Type B pancreatic cell (in vitro differentiated cells): ENCODE measurements at places on chromosomes 4 and X. TPM values are rescaled to one million over a fixed set of nuclear protein-coding genes. Genes with fewer than 3 reads are reported as not detected.

UNC5C gene
- 20.5 and 95.0 TPM in 2 replicates for total RNA-seq

GRCh38 chr4:145904413-145905177 is 34.0 kb downstream of the ZNF827 start:
- DNase-seq, result no peak
- H3K36me3 ChIP-seq, result peaks cover 35% of the 10 kb centered on the region
- H3K27me3 ChIP-seq, result no peaks in the 10 kb centered on the region
- no peak overlapping the region for H3K4me3 ChIP-seq

DNA sequence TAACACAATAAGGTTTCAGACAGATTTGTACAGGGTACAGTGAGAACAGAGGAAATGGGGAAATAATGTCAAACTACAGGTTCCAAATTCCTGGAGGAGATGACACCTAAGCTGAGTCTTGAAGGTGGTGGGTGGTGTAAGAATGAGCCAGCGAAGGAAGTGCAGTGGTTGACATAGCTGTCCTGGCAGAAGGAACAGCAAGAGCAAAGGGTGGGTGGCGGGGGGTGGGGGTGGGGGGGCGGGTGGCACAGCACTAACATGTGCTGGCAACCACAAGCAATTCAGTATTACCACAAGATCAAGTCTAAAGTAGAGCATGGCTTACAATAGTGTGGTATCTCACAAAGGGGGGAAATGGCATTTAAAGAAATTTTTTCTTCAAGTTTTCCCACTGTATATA is 13.1 kb upstream of the G3BP2 start:
- H3K36me3 ChIP-seq, result peaks cover 8% of the 10 kb centered on the region
- no peaks in the 10 kb centered on the region for H3K4me1 ChIP-seq
- no peak overlapping the region for H3K4me3 ChIP-seq
- no peak for DNase-seq
- no peaks in the 10 kb centered on the region for H3K27me3 ChIP-seq
- H3K27ac ChIP-seq, result no peak overlapping the region

GRCh38 chr4:101028886-101029285 is 318.4 kb downstream of the PPP3CA start:
- DNase-seq, result no peak
- H3K36me3 ChIP-seq, result peaks cover 13% of the 10 kb centered on the region
- no peaks in the 10 kb centered on the region for H3K27me3 ChIP-seq

DNA sequence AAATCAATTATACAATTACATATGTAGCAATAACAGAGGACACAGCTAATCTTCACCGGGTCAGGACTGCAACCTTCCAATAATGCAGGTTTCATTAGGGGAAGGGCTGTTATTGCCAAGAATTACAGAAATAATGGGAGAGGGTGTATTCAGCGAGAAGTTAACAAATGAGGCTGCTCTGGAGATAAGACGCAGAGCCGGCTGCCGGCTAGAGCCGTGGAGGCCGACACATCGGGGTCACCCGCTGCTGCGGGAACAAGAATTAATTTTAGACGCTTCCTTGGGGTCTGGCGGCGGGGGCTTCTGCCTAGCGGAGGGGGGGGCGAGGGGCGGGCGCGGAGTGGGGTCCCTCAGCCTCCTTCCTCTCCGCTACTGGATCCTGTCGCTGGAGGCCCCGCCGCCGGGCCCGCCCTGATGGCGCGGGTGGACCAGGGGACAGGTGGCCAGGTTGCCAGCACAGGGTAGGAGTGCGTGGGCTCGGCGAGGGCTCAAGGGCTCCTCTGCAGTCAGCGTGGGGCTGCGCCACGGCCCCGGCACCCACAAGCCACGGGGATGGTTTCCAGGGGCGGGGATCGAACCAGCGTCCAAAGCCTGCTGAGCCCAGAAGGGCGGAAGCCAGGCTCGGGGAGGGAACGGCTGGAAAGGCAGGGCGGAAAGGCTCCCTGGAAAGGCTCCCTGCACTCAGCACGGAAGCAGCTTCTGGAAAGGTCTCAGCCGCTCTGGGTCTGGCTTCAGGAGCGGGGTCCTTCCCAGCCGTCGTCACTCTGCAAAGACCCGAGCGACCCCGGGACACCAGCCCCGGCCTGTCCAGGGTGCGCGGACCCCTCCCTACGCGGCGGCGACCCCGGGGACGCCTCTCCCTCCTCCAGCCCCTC is 113.8 kb upstream of the NKX1-1 start:
- DNase-seq, result no peak
- peaks cover 42% of the 10 kb centered on the region for H3K27me3 ChIP-seq
- no peak overlapping the region for H3K27ac ChIP-seq
- no peaks in the 10 kb centered on the region for H3K36me3 ChIP-seq

DNA sequence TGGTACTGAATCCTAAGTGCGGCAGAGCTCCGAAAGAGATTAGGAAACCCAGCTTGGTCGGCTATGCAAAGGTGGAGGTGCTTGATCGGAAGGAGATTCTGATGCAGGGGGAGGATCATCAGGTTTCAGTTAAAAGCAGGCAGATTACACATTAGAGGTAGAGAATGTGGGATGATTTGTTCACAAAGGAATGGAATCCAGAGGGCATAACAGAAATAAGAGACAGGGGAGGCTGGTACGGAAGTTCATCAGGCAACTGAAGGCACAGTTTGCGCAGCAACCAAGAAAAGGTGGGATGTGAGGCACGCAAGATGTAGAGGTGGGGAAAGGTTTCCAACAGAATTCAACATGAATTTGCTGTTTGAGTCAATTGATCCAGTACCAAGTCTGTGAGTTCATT is 424 bp upstream of the ZNF330 start:
- peak overlapping the region; percentile 88 for H3K27ac ChIP-seq
- H3K4me3 ChIP-seq, result peak overlapping the region; percentile 96
- no peak for DNase-seq

PRICKLE3 gene
- 8.7 and 13.2 TPM in 2 replicates for total RNA-seq

DNA sequence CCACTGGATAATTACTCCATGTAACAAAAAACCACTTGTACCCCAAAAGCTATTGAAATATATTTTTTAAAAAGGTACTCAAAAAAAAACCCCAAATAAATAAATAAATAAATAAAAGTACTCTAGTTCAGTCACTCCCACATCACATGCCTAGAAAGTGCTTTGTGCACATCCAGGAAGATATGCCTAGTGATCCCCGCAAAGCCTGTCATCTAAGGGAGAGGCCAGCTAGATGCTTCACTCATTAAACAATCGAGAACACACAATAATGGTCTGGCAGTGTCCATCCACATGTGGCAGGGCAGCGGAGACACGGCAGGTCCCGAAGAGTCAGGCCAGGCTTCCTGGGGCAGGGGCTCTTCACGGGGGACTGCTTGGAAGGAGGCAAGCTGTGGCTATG is 47.6 kb downstream of the RAB33B start:
- no peaks in the 10 kb centered on the region for H3K27me3 ChIP-seq

DNA sequence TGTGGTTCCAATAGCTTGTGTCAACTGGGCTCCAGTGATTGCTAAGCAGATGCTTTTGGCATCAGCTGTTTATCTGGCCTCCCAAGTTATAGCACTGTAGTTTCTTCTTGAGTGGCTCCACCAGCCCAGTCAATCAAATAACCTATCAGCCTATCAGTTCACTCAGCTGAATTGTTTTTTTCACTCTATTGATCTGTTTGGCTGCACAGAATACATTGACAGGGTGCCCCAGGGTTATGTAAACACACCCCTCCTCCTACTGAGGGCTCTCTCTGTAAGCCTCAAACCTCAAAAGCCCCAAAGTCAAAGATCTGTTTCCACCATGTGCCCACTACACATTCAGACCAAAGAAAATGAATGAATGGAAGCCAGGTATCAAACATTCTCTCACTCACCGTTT is 214.0 kb downstream of the HS6ST2 start:
- H3K4me1 ChIP-seq, result peaks cover 19% of the 10 kb centered on the region
- no peaks in the 10 kb centered on the region for H3K36me3 ChIP-seq
- no peaks in the 10 kb centered on the region for H3K27me3 ChIP-seq
- no peak overlapping the region for H3K27ac ChIP-seq
